ENCODE measurements at places on chromosomes 11 and 22.

DNA sequence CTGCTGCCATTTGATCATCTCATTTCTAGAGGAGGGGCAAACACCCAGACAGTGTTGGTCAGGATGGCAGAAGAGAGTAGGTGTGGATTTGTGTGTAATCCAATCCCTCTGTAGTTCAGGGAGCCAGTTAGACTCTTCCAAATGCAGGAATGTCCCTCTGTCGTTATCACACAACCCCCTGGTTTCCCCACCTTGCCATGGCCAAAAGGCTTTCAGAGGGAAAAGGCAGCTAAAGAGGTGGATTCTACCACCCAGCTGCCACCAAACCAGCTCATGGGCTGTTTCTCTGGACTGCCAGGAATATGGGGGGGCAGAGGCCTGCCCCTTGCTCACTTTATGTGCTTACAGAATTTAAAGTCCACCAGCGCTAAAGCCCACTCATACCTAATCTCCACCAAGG, 18.1 kb downstream of the TSKU start:
- no peak for DNase-seq

DNA sequence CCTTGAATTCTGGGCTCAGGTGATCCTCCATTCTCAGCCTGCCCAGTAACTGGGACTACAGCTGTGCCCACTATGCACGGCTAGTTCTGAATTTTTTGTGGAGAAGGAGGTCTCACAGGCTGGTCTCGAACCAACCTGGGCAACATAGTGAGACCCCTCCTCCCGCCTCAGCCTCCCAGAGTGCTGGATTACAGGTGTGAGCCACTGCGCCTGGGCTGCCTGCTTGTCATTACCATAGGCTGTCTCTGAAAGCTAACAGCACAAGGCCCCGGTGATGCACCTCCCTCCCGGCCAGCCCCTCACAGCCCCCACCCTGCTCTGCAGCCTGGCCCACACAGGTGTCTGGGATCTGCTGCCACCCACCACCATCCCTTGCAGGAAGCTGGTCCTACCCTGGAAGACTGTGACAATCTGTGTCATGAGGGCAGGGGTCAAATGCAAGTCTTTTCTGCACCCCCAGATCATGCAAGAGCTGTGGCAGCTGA, 82.4 kb downstream of the DGCR2 start:
- no peak for DNase-seq

DNA sequence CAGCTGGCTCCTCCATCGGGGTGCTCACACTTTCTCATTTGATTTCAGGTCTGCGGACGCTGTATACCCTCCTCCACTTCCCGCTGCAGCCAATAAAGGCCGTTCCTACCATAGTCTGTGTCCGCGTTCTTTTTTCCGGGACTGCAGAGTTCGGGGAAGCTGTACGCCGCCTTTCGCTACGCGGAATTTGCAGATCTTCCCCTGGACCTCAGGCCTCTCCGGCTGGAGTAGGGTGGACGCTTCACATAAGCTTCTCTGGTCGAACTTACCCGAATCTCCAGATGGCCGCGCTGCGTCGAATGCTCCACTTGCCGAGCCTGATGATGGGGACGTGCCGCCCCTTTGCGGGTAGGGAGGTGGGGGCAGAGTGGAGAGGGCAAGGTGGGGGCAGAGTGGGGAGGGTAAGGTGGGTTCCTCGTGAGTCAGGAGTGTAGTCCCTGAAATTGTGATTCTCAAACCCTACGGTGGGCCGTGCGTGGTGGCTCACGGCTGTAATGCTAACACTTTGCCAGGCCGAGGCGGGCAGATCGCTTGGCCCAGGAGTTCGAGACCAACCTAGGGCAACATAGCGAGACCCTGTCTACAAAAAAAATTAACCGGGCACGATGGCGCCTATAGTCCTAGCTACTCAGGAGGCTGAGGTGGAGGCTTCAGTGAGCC, 617 bp downstream of the CSKMT start:
- DNase-seq = peak; percentile 56

DNA sequence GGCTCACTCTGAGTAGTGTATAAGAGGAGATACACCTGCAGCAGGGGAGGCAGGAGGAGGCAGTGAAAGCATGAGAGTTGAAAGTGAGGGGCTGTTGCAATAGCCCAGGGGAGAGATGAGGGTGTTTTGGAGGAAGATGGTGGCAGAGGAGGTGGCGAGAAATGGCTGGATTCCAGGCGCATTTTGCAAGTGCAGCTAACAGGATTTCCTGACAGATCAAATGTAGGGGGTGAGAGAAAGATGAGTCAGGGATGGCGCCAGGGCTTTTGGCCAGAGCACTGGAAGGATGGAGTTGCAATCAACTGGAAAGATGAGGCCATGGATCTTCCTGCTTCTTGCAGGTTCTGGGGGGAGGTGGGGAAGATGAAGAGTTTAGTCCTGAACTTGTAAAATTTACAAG, 16.8 kb upstream of the TSPAN18 start:
- no peak for DNase-seq

- no peak for DNase-seq
Observed at GRCh38 chr11:112361396-112361795, 100.7 kb upstream of the PLET1 start.

- DNase-seq = no peak
Observed at GRCh38 chr11:77524539-77524938, 50.6 kb upstream of the PAK1 start.

DNA sequence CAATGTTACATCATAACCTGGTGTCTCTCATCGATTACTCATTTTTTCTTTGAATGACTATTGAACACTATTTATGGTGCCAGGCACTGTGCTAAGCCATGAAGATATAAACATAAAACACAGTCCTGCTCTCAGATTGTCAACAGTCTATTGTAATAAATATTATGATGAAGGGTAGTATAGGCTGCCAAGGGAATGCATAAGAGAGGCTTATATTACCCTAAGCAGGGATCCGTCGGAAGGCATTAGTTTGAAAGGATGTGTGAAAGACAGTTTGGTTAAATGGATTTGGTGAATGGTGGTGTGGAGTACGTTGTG, 7.2 kb upstream of the CCDC90B start:
- no peak for DNase-seq

DNA sequence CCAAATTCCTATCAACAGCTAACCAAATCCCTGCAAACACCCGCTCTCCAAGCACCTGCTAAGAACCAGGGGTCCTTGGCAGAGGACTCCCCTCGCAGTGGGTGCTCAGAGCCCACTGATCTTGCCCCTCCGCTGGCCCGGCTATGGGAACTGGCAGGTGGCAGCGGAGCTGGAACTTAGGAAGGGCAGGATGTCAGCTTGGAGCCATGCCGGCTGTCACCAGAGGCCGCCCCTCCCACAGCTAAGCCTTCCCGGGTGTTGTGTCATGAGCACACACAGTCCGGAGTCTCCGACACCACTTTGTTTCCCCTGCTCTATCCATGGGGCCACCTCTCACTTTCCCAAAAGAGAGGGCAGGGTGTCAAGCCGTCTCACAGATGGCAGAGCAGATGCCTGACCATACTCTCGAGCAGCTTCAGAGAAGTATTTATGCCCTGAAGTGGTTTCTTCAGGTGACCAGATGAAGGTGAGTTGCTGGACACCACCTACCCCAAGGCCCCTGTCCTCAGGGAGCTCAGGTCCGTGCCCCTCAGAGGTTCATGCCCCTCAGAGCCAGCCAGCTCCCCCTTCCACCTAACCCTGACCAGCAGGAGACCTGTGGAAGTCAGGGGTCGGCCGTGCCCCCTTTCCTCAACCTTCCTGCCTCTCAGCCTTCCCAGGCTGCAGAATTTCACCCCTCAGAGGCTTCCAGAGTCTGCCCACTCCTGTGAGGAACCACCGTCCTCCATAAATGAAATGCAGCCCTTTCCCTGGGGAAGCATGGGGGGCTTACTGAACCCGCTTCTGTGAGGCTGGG, 545.7 kb upstream of the B3GAT1 start:
- DNase-seq = no peak

GRCh38 chr11:19191530-19192169, 10.1 kb downstream of the CSRP3 start:
- DNase-seq = no peak

GRCh38 chr11:74686792-74687191, 44.4 kb downstream of the CHRDL2 start:
- no peak for DNase-seq

GRCh38 chr11:66692446-66692845, 14.8 kb upstream of the RBM4B start:
- DNase-seq = peak; percentile 62

DNA sequence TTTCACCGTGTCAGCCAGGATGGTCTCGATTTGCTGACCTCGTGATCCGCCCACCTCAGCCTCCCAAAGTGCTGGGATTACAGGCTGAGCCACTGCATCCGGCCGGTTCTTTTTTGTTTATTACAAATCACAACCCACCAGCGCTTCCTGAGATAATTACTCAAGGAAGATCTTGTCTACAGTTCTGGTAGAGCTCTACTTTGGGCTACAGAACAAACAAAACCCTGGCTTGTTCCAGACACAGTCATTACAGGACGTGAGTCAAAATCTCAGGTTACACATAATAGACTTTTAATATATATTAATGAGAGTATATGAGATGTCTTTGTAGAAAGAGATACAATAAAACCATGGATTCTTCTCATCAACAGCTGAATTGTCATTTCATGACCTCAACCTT, 42.8 kb upstream of the NUP50 start:
- DNase-seq = no peak

DNA sequence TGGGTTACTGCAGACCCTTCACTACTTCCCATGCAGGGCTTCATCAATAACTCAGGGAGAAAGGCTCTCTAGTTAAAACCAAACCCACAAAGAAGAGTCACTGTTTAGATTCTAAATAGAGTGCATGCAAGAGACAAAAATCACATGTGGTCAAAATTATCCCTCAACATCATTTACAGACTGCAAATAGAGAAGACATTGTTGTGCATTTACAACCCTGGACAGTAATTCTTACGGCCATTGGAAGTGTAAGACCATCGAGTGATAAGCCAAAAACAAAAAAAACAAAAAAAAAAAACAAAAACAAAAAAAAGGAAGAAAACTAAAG, 93.4 kb downstream of the RASSF10 start:
- DNase-seq = no peak

- DNase-seq = peak; percentile 53
Observed at GRCh38 chr11:64103277-64103985, 62.5 kb downstream of the MACROD1 start.

GRCh38 chr11:33665350-33666106, 35.1 kb downstream of the C11orf91 start:
- no peak for DNase-seq

DNA sequence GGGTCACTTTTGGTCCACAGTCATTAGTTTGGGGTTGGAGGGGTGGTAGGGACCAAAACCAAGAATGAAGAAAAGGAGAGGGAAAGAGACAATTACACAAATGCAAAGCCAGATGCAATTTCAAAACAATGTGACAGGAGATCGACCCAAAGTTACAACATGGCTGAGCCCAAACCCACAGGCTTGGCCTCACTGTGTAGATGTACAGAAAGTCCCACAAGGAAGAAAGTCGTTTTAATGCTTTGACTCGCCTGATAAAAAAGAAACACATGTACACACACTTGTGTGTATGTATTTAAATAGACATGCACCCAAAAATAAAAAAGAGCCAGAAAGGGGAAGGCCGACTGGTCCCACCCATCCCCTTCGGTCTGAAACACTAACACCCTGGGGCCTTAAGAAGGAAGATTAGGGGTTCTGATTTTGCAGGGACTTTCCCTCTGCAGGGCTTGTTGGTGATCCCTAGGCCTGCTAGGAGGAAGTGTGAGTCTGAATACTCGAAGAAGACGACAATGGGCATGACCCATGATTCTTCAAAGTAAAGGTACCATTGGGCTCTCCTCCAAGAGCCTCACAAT, 104.1 kb downstream of the ETS1 start:
- no peak for DNase-seq

DNA sequence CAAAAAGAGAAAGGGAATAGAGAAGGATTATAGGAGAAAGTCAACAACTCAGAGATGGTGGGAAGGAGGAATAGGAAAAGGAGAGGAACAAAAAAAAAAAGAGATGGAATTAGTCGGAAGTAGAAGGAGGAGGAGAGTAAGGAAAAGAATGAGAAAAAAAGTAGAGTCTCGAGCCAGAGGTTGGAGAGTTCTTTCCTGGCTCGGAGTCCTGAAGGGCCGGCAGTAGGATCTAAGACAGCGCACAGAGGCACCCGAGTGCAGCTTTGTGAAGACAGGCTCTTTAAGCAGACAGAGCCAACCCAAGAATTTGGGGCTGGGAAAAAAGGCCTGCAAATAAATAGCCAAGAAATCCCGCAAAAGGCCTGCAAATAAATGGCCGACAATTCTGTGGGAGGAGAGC, 170.4 kb upstream of the CCDC90B start:
- DNase-seq = no peak

DNA sequence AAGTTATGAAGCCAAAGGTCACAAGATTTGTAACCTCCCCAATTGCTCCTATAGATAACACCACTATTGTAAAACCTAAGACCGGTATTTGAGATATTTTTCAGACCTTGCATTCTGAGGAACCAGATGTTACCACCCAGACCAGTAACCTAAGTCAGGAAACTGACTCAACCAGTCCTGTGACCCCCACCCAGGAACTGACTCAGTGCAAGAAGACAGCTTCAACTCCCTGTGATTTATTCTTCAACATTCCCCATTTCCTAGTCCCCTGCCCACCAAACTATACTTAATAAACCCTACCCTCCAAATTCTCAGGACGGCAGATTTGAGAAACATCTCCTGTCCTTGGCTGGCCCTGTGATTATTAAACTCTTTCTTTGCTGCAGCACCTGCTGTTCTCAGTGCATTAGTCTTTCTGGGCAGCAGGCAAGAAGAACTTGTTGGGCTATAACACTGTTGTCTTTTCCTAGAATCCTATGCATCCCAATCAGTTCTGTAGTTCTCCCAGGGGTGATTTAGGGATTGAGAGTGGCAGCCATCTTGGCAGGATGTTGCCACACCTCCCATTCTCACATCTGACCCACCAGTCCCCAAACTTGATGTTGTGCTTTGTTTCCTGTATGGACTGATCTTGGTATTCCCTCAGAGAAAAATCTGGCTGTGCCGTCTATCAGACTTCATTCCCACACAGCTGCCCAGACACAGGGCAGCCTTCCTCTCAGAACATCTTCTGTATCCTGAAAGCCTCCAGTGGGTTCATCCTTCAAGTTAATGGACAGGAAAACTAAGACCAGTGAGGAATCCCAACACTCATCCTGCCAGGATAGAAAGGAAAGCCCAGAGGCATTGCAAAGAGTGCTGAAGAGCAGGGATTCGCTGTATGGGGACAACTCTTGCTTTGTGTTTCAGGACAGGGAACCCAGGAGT, 104.0 kb downstream of the PDE2A start:
- DNase-seq = no peak

DNA sequence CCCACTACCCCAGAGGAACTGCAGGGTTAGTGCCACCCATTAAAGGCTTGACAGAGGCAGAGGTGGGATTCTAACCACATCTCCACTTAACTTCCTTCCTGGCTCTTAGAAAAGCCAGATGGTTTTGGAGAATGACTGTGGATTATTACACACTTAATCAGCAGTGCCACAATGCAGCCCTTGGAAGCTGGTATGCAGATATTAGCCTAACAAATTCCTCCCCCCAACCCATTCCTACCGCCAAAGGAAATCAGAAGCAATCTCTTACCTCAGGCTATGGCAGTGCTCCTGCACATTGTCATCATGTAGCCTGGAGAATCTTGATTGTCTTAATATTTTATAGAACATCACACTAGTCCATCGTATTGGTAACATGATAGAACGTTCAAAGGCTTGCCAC, 23.2 kb upstream of the NRGN start:
- no peak for DNase-seq

All from pancreas (tissue), 10 donors.